ENCODE measurements at places on chromosomes 7 and 10.
A peak's percentile ranks its signal among the peaks of the same experiment; 100 is the strongest.

DNA sequence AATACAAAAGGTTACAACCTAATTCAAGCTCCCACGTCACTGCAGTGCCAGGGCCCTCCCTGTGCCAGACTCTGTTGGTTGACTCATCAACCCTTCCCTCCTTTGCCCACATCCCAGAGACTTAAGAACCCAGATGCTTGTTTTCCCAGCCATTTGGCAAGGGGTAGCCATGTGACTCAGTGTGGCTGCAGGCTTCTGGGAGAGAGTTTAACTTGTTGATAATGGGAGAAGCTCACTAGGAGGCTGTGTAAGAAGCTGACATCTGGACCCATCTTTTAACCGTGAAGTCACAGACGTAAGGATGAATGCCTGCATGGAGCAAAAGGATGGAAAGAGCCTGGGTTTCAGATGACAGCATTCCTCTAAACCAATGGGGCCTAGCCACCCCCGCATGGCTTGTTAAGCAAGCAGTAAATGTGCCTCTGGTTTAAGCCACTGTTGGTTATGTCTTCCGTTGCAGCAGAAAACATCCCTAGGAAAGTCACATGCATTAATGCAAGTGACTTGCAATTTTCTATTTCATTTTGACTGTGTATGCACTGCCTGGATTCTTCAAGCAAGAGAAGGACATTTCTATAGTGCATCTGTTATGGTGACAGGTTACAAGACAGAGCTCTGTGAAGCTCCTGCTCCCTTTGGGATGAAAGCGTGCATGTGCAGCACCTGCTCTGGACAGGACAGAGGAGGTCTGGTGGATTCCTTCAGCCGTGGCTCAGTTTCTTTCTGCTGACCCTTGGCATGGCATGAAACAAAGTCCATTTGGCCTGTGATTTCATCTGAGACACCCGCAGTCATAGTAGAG, 57.5 kb upstream of the CREB5 start:
- DNase-seq, result no peak

GRCh38 chr10:96387161-96387560, 28.4 kb upstream of the OPALIN start:
- DNase-seq, result no peak

- no peak for DNase-seq
Measured at GRCh38 chr10:84563868-84564267, 235.5 kb downstream of the CCSER2 start.

- no peak for DNase-seq
Measured at GRCh38 chr7:628402-628763, 98.1 kb upstream of the DNAAF5 start.

DNA sequence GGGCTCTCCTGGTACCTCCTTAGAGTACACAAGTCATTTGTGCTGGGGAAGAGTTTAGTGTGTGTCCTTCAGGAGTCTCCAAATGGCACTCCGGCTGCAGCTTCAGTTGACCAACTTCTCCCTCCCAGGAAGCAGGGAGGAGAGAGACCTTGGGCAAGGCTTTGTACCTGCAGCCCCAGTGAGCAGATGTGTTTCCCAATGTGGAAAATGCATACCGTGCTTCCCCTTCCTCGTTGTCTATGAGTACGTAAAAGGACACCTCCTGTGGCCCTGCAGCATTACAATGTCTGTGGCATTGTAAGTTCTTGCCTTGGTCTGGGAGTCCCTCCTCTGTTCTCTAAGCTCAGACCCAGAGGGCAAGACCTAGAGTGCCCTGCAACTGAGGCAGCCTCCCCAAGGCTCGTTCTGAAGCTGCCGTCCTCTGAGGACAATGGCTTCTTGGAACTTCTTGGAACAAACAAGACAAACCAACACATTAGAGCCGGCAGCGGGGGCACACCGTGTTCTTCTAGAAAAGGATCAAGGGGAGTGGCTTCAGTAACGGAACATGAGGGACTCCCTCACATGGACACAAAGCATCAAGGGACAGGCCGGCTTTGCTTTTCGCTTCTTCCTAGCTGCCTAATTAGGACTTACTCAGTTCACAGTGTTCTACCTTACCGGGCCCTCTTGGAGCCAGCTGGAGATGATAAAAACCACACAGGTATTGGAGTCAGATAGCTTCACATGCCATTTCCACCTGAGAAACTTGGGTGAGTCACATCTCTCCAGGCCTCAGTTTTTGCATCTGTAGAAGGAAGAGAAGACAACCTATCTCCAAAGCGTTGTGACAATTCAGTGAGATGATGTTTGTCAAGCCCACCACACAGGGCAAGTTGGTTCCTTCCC, 20.9 kb upstream of the PPA1 start:
- DNase-seq, result no peak

DNA sequence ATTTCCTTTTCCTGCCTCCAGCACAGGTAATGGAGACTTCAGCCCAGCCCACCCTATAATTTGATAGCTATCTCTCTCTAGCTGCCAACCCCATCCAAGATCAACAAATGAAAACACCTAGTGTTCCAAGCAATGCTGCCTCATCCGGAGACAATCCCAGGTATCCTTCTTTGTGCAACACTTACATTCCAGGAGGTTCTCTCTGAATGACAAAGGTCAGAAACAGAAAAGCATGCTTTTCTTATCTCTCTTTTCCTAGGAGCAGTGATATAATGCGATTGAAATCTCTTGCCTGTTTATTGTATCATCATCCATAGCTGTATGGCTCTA, 699.3 kb downstream of the INHBA start:
- DNase-seq, result no peak

GRCh38 chr7:80646083-80646865, 7.8 kb downstream of the CD36 start:
- no peak for DNase-seq

- DNase-seq, result no peak
Measured at GRCh38 chr10:105700218-105700617, 1059.1 kb downstream of the SORCS3 start.

DNA sequence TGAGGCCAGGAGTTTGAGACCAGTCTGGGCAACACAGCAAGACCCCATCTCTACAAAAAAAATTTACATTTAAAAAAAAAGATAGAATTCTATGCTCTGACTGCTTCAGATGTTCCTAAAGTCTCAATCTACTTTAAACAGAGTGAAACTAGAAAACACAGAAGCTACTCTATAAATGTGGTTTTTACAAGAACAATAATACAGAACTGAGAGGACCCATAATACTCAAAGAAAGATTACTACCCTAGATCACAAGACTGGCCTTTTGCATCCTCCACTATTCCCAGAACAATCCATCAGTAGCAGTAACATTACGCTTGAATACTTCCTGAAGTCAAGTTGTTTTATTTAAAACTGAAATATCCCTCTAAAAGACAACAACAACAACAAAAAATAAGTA, 119.4 kb downstream of the ZFAND4 start:
- DNase-seq, result no peak

DNA sequence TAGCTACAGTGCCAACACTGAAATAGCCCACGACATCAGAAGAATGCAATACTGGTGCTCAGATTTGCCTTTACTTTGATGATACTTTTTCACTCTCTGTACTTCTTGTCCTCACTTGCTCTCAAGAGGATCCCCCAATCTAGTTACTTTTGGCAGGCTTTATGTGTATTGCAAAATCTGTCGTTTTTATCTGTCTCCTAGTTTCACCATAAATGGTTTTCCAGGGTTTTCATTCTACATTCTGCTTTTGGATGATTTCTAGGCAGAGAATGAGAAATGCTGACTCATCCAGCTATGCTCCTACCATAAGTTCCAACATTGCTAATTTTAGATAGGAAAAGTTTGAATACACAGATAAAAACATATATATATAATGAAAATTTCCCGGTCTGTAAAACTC, 659.5 kb upstream of the NRG3 start:
- DNase-seq, result no peak

GRCh38 chr7:112951070-112951469, 135.6 kb downstream of the GPR85 start:
- DNase-seq, result no peak

GRCh38 chr7:113113912-113114311, 4.4 kb downstream of the SMIM30 start:
- DNase-seq, result no peak

- DNase-seq, result no peak
Measured at GRCh38 chr7:132488634-132489302, 87.5 kb downstream of the PLXNA4 start.

DNA sequence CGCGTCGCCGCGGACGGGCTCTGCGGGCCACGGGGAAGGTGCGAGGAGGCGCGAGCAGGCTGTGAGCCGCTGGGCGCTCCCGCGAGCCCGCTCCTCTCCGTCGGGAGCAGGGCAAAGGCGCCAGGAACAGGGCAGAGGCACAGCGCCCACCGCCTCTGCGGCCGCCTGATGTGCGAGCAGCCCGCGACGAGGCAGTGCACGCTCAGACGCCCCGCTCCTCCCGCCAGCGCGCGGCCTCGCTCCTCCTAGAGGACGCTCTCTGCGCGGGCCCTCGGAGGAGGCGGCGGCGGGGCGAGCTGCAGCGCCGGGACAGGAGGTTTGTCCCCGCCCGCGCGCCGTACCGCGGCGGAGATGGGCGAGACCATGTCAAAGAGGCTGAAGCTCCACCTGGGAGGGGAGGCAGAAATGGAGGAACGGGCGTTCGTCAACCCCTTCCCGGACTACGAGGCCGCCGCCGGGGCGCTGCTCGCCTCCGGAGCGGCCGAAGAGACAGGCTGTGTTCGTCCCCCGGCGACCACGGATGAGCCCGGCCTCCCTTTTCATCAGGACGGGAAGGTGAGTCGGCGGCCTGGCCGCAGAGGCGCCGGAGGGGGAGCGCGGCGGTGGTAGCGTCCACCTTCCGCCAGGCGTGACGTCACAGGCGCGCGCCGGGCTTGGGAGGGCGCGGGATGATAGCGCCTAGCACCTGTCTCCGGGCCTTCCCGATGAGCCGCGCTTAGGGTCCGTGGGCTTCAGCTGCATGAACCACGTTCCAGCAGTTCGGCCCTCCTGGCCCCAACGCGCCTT, 731 bp downstream of the LANCL2 start:
- peak; percentile 93 for DNase-seq

- DNase-seq, result no peak
Measured at GRCh38 chr7:139481364-139481763, 2.1 kb downstream of the KLRG2 start.

DNA sequence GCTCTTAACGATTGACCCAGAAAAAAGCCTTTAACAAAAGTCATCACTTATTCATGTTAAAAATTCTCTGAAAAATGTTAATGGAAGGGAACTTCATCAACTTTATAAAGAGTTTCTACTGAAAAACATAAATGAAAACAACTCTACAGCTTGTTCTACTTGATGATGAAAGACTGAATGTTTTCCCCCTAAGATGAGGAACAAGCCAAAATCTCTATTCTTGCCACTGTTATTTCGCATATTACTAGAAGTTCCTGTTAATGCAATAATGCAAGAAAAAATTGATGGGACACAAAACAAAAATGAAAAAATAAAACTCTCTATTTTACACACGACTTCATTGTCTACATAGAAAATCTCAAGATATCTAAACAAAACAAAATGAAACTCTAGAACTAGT, 249.8 kb upstream of the AKR1E2 start:
- DNase-seq, result no peak

DNA sequence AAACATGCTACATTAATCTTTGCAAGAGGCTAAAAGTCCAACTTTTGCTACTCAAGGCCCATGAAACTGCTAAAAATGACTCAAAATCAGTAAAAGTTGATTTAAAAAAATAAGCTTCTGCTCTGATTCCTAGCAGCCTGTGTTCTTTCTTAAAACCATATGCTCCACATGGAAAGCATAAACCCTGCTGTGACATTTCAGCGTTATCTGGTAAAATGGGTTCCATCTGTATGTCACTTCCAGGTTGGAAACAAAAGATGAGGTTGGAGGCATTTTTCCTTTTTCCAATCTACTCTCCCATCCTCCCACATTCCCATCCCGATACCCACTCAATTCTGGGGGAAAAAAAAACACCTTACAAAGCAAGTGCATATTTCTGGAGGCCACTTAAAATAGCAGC, 439.5 kb downstream of the NEBL start:
- DNase-seq, result no peak

DNA sequence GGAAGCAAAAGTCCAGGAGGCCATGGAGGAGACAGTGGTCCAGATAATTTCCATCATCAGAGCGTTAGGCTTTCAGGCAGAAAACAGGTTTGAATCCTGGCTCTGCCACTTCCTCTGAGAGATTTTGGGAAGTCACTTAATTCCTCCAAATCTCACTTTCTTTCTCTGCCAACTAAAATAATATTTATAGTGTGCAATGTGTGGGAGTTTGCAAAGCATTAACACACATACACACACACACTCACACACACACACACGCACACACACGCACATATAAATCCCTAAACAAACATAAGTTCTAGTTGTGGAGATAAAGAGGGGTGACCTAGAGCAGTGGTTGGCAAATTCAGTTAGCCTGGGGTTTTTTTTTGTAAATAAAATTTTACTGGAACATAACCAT, 84.8 kb downstream of the TRIL start:
- no peak for DNase-seq

GRCh38 chr10:73998623-73998928, 660 bp downstream of the VCL start:
- no peak for DNase-seq

DNA sequence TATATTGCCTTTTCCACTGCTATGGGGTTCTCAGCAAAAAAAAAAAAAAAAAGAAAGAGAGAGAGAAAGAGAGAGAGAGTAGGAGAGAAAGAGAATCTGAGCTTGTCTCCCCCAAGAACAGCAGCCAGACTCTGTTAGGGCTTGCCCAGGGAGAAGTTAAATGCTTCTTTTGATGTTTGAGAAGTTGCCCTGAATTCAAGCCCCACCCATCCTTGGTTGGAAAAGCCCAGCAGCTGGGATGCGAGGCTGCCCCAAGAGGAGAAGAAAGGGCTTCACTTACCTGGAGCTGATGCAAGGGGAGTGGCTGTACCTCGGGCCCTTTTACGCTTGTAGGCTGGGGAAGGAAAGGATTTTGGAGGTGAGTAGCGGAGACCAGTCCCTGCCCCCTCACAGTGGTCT, 20.9 kb upstream of the MGMT start:
- DNase-seq, result no peak

Measured in HCT116 (cell line).